Posterior cingulate gyrus (tissue), 11 donors: ENCODE measurements at places on chromosomes 1 and 21.
A peak's percentile ranks its signal among the peaks of the same experiment; 100 is the strongest.

DNA sequence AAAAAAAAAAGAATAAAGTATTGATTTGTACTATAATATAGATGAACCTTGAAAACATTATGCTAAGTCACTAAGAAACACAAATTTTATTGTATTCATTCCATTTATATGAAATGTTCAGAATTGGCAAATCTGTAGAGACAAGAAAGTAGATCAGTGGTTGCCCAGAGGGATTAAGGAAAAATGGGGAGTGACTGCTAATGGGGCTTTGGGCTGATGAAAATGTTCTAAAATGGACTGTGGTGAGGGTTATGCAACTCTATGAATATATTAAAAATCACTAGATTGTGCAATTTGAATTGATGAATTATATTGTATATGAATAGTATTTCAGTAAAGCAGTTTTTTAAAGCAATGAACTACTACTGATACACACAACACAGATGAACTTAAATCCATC is 10.0 kb downstream of the GDAP2 start:
- DNase-seq, result no peak

- no peak for DNase-seq
Observed at GRCh38 chr1:112937070-112937469, 18.9 kb downstream of the SLC16A1 start.

GRCh38 chr1:237011432-237011831 is 7.2 kb upstream of the MT1HL1 start:
- no peak for DNase-seq

DNA sequence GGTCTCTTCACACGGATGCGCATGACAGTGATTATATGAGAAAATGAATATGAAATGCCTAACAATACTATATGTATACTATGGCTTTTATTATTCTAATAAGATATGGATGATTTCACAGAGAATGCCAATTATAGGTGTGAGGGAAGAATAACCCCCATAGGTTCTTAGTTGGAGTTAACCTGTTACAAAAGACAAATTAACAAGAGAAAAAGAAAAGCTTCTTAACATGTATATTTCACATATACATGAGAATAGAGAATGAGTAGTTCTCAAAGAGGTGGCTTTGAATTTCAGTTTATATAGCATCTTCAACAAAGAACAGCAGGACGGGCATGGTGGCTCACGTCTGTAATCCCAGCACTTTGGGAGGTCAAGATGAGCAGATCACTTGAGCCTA is 24.0 kb upstream of the DMRTB1 start:
- no peak for DNase-seq

DNA sequence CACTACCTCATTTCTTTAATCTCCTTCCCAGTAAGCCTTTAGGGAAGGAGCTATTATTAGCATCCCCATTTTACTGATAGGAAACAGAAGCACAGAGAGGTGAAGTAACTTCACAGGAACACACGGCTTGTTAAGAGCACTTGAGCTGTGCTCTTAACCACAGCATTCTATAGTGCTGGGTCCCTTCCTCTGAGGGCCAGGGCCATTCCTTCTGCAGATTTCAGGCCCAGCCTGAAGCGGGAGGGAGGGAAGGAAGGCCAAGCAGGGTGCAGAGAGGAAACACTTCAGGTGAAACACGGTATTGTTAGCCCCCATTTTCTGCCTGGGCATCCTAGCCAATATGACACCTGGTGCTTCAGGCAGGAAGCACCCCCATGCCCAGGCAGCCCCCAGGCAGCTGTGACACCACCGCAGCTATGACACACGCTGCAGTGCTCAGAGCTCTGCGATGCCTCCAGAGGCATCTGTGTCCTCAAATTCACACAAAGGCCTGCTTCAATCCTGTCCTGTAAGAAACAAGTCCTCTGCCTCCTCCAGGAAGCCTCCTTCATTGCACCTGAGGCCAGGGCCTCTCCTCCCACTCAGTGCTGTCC is 4.5 kb upstream of the EXTL1 start:
- peak; percentile 82 for DNase-seq

DNA sequence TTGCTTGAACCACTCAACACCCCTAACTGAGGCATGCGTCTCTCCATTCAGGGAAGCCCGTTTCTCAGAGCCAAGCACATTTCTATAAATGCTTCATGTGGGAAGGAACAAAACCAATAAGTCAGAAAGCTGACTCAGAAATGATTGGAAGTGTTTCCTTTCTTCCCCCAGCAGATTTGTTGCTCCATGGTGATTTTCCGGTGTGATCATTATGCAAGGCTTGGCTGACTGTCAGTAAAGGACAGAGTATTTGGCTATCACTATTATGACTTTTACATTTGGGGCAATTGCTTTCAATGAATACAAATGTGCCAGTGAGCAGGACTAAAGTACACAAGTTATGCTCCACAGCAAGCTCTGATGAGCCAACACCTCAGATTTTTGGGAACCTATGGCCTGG is 53.3 kb upstream of the ZC3H11B start:
- no peak for DNase-seq

GRCh38 chr1:190665045-190665444 is 187.4 kb upstream of the BRINP3 start:
- DNase-seq, result no peak

GRCh38 chr1:166273618-166274017 is 106.8 kb upstream of the FAM78B start:
- no peak for DNase-seq

DNA sequence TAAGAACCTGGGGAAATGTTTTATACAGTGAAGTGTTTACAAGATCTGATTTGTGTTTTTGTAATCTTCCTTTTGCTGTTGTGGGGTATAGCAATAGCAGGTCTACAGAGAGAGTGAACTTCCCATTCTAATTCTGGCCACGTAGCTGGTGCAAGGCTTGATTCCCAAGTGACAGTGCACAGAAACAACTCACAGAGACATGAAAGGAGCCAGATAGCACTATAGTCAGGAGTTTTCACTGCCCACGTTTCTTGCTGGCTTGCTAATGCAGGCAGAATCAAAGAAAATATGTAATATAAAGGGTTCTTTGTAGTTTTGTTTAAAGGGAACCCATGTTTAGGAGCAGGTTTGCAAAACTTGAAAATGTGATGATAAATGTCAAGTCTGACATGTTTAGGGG is 170.9 kb upstream of the IVNS1ABP start:
- no peak for DNase-seq
